Natural killer cell treated with Interleukin-12 subunit alpha and Interleukin-12 subunit beta and Interleukin-15 and Interleukin-18, amount 100 ng/mL, for 72 hours (primary cell): ENCODE measurements at places on chromosomes 7 and 10. TPM values are rescaled to one million over a fixed set of nuclear protein-coding genes. Genes with fewer than 3 reads are reported as not detected.

GRCh38 chr10:74008212-74008731 lies 10.4 kb downstream of the VCL start:
- no peaks in the 10 kb centered on the region for H3K36me3 ChIP-seq
- peak overlapping the region; percentile 17 for H3K27ac ChIP-seq
- H3K4me1 ChIP-seq = peaks cover 40% of the 10 kb centered on the region
- no peak for DNase-seq

GRCh38 chr7:151608031-151608551 lies 88.4 kb upstream of the RHEB start:
- H3K4me3 ChIP-seq = no peak overlapping the region
- no peaks in the 10 kb centered on the region for H3K27me3 ChIP-seq

- no peaks in the 10 kb centered on the region for H3K27me3 ChIP-seq
- H3K4me1 ChIP-seq = peaks cover 43% of the 10 kb centered on the region
Observed at GRCh38 chr7:127858091-127858914, 172.9 kb downstream of the LRRC4 start.

GRCh38 chr10:31401287-31401686 lies 82.3 kb downstream of the ZEB1 start:
- H3K4me1 ChIP-seq = peaks cover 16% of the 10 kb centered on the region
- no peak for DNase-seq
- no peaks in the 10 kb centered on the region for H3K27me3 ChIP-seq
- H3K27ac ChIP-seq = no peak overlapping the region
- H3K36me3 ChIP-seq = no peaks in the 10 kb centered on the region
- H3K4me3 ChIP-seq = no peak overlapping the region

Gene NRCAM
- total RNA-seq = not detected

Gene GIMAP7
- 60.4 TPM for total RNA-seq

Gene KCNIP2
- 2.2 TPM for total RNA-seq

Gene TDRD1
- 0.24 TPM for total RNA-seq
